ENCODE measurements at places on chromosomes 5 and 9.
A peak's percentile ranks its signal among the peaks of the same experiment; 100 is the strongest.

DNA sequence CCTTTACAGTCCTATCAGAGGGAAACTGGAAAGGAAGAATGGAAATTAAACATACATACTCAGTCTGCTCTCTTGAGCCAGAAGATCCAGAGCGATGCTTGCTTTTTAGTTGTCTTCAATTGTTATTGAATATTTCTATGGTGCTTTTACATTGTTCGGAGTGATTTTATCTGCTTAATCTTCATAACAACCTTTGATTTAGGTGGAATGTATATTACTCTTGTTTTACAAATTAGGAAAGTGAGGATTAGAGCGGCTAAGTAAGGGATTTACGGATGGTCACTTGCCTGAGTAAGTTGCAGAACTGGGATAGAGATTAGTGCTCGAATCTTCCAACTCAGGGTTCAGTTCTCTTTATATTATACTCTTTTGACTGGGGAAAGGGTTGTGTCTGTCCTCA lies 69.1 kb downstream of the PBX3 start:
- DNase-seq, result no peak

- no peak for DNase-seq
These were observed 353.4 kb upstream of the SLC30A5 start for GRCh38 chr5:68740226-68740910.

GRCh38 chr5:68995845-68996545 lies 97.8 kb upstream of the SLC30A5 start:
- peak; percentile 38 for DNase-seq

GRCh38 chr9:27548055-27548741 lies 18.6 kb upstream of the MOB3B start:
- DNase-seq, result peak; percentile 60

DNA sequence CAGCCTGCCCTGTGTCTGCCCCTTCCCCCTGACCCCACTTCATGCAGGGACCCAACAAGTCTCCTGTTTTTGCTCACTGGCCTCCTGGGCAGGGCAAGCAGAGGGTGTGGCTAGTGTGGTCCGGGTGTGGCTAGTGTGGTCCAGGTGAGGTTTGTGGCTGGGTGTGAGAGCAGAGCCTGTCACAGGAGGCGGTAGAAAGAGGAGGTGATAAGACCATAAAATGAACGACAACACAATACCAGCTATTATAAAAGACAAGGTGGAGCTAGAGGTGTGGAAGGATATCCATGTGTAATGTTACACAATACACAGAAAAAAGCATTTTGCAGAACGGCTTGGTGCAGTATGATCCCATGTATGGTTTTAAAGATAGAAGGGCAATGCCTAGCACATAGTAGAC lies 23.3 kb downstream of the SPRY4 start:
- no peak for DNase-seq

GRCh38 chr5:64874753-64875152 lies 106.0 kb downstream of the CWC27 start:
- DNase-seq, result peak; percentile 17

- no peak for DNase-seq
These were observed 145.9 kb downstream of the ROR2 start for GRCh38 chr9:91803970-91804752.

All from fibroblast of mammary gland (primary cell).